ENCODE measurements at places on chromosomes 13 and 19.

GRCh38 chr13:113654591-113655345 lies 3.2 kb downstream of the ATP4B start:
- DNase-seq: no peak

DNA sequence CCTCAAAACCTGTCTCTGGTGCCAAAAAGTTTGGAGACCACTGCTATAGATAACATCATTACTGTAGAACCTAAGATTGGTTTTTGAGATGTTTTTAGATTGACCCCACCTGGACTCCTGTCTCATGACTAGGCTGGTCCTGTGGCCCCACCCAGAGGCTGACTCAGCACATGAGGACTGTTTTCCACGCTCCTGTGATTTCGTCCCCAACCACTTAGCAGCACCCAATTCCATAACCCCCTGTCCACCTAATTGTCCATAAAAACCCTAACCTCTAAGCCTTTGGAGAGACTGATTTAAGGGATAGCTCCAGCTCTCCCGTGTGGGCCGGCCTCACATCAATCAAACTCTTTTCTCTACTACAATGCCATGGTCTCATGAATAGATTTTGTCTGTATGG lies 25.6 kb upstream of the GAS6 start:
- DNase-seq: no peak

DNA sequence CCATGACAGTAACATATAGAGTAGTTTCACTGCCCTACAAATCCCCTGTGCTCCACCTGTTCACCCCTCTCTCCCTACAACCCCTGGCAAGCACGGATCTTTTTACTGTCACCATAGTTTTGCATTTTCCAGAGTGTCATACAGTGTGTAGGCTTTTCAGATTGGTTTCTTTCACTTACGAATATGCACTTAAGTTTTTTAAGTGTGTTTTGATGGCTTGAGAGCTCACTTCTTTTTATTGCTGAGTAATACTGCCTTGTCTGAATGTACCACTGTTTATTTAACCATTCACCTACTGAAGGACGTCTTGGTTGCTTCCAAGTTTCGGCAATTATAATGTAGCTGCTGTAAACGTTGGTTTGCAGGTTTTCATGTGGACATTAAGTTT lies 175.1 kb downstream of the ITGBL1 start:
- no peak for DNase-seq

DNA sequence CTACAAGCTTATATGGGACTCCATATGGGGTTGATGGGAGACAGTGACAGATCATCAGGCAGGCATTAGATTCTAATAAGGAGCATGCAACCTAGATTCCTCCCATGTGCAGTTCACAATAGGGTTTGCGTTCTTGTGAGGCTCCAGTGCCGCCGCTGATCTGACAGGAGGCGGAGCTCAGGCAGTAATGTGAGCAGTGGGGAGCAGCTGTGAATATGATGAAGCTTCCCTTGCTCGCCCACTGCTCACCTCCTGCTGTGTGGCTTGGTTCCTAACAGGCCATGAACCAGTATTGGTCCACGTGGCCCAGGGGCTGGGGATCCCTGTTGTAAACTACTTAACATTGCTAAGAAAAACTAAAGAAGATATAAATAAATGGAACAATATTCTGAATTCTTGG lies 378.4 kb downstream of the KCNRG start:
- DNase-seq: no peak

DNA sequence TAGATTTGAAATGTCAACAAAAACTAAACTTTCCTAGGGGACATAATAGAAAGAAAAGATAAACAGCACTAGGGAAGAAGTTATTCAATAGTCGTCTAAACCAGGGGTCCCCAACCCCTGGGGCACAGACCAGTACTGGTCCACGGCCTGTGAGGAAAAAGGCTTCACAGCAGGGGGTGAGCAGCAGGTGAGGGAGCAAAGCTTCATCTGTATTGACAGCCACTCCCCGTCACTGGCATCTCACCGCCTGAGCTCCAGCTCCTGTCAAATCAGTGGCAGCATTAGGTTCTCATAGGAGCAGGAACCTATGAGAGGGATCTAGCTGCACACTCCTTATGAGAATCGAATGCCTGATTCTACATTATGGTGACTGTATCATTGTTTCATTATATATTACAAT lies 382.7 kb downstream of the MYO16 start:
- no peak for DNase-seq

DNA sequence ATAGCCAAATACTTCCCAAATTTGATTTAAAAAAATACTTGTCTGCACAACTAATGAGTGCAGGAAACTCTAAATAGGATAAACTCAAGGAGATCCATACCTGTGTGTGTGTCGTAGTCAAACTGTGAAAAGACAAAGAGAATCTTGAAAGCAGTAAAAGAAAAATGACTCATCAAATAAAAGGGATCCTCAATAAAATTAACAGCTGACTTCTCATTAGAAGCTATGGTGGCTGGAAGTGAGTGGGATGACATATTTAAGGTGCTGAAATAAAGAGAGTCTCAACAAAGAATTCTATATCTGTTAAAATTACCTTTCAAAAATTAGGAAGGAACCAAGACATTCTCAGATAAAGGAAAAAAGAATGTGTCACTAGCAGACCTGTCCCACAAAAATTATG lies 13.7 kb downstream of the RNASEH2B start:
- no peak for DNase-seq

DNA sequence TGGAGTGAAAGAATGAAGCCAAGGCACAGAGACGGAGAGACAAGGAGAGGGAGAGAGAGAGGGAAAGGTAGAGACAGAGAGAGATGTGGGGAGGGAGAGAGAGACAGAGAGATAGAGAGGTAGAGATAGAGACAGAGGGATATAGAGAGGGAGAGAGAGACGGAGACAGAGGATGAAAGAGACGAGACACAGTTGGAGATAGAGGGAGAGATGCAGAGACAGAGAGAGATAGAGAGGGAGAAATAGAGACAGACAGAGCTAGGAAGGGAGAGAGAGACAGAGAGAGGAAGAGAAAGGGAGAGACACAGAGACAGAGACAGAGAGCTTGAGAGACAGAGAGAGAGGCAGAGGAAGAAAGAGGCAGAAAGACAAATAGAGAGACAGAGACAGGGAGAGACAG lies 4.5 kb upstream of the CSNK1G2 start:
- no peak for DNase-seq

- DNase-seq: peak; percentile 48
Observed at GRCh38 chr19:43798546-43799409, 3.5 kb downstream of the LYPD5 start.

- DNase-seq: no peak
Observed at GRCh38 chr19:43596842-43597461, 557 bp downstream of the ZNF576 start.

- no peak for DNase-seq
Observed at GRCh38 chr19:16180611-16181010, 4.6 kb upstream of the FAM32A start.

DNA sequence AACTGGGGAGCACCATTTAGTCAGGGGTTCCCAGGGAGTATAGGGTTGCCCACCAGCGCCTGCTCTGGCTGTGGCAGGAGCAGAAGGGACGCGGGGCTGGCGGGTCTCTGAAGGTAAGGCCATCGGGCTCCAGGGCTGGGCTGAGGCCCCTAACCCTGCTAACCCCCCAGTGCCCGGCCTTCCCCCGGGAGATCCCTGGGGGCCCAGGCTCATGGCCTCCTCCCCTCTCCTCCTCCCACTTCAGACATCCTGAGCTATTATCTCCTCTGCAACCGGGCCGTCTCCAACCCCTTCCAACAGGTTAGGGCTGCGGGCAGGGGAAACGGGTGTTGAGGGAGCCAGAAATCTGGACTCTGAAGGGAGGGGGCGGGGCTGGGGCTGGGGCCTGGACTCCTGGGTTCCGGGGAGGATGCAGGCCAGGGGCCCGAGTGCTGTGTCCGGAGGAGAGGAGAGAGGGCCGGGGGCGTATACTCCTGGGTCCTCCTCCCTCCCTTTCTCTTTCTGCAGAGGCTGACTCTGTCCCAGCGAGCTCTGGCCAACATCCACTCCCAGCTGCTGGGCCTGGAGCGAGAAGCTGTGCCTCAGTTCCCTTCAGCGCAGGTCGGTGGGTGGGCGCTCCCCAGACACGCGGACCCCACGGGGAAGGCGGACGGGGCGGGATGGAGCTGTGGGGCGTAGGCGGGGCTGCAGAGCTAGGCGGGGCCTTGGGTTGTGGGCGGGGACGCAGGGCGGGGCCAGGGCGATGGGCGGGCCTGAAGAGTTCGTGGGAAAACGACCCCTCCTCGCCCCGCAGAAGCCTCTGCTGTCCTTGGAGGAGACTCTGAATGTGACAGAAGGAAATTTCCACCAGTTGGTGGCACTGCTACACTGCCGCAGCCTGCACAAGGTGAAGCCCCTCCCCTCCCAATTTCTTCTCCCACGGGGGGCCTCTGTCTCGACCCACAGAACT lies 15.3 kb downstream of the TTYH1 start:
- DNase-seq: peak; percentile 38

- DNase-seq: no peak
Observed at GRCh38 chr13:83905641-83906040, 23.4 kb upstream of the SLITRK1 start.

DNA sequence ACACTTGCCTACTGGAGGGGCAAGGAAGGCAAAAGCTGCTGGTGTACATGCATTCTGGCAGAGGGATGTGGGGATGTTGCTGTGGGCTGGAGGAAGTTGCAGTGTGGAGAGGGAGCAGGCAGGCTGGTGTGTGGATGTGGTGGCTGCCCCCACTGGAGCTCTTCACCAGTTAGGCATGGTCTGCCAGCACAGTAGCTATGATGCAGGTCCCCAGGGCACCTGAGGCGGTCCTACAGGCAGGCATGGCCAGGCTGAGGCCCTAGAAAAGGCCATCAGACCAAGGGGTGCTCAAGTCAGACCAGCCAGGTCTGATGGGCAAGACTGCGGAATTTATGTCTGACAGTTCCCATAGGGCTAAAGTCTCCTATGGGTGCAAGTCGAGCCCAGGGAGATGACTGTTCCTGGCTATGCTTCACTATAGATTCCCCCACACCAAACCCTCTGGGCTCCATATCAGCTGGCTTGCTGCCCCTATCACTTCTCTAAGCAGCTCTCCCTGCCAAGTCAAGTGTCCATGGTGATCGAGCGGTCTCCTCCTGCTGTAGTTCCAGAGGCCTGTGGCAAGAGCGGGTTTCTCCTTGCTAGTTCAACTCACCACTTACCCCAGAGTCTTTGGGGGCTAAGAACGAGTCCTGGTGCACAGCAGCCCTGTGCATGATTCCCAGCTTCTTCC lies 473.1 kb downstream of the TDRD3 start:
- DNase-seq: no peak

DNA sequence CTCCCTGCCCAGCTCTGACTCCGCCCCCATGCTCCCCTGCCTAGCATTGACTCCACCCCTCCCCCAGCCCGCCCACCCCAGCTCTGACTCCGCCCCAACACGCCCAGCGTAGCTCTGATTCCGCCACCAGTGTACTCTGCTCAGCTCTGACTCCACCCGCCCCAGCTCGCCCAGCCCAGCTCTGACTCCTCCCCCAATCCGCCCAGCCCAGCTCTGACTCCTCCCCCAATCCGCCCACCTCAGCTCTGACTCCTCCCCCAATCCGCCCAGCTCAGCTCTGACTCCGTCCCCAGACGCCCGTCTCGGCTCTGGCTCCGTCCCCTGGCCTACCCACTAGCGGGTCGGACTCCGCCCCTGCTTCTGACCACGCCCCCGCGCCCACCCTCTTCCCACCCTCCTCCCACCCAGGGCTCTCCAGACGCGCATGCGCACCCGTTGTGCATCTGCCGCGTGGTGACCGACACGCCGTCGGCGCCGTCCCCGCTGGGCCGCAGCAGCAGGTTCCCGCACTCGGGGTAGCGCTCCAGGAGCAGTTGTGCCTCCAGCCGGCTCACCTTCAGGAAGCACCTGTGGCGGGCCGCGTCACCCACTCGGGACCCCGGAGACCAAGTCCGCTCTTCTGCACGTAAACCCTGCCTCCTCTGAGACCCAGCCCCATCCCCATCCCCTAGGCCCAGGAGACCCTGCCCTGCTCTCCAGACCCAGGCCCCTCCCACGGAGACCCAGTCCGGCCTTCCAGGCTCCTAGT lies 10.2 kb downstream of the STAP2 start:
- DNase-seq: peak; percentile 95

GRCh38 chr13:22017226-22017625 lies 346.4 kb downstream of the FGF9 start:
- peak; percentile 15 for DNase-seq

GRCh38 chr13:27522847-27523246 lies 72.5 kb upstream of the MTIF3 start:
- peak; percentile 75 for DNase-seq

- no peak for DNase-seq
Observed at GRCh38 chr13:66219506-66219905, 1010.6 kb downstream of the PCDH9 start.

DNA sequence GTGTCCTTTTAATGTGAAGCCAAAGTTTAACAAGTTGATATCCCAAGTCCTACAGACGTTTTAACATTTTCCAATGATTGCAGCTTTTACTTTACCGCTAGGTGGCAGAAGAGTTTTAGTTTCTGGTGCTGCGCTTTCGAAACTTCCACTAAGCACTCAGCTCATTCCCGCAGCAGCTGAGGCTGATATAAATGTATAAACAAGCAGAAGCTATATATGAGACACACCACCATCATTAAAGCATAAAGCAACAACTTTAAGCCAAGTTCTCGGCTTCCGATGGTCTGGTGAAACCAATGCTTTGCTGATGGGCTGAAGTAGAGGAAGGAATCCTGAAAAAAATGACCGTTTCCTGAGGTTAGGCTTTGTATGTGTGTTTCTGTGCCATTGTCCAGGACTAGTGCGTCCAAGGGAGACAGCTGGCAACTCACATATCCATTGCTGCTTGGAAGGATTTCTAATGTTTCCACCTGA lies 753.9 kb downstream of the OLFM4 start:
- DNase-seq: peak; percentile 63

GRCh38 chr19:3521104-3521445 lies 15.0 kb downstream of the FZR1 start:
- DNase-seq: no peak

- DNase-seq: no peak
Observed at GRCh38 chr19:8608941-8609278, 1.6 kb downstream of the ADAMTS10 start.

DNA sequence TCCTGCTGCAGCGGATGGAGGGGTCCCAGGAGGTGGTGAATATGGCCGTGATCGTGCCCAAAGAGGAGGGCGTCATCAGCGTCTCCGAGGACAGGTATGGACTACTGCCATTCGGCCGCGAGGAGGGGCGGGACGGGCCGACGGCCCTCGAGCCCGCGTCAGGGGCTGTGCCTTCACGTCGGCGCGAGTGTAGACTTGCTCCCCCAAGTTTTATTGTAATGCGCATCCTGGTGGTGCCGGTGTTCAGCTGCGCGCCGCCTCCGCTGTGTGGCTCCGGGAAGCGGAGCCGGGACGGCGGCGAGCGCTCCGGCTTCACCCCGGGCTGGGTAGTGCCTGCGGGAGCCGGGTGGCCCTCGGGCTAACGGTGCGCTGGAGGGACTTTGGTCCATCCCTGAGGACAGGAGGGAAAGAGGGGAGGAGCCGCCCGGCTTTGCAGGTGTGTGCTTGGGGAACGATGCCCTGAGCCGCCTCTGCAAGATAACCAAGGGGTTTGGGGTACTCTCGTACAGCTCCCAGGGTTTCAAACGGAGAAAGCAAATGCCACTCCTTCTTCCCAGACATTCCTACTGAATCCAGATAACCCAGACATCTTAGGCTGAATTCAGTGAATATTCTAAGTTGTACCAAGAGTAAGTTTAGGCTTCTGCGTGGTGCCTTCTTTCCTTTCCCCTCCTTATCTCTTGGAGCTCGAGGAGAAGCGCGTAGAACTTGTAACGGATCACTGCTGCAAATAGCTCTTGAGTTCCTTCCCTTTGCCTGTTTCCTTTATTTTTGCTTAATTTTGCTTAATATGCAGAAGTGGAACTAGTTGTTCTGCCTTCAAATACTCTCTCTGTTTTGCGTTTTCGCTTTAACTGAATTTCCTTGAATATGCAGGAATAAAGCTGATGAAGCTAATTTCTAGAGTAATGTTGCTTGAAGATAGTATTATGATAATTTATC lies 740 bp downstream of the WDFY2 start:
- DNase-seq: peak; percentile 73

GRCh38 chr19:50897612-50898011 lies 13.6 kb downstream of the KLK4 start:
- no peak for DNase-seq
